ENCODE measurements at places on chromosomes 2 and 18.

- no peak for DNase-seq
Observed at GRCh38 chr2:170375192-170375591, 197.2 kb downstream of the MYO3B start.

GRCh38 chr2:1702186-1702565 lies 42.1 kb downstream of the PXDN start:
- DNase-seq: no peak

GRCh38 chr18:69432847-69433246 lies 32.2 kb downstream of the DOK6 start:
- DNase-seq: no peak

- no peak for DNase-seq
Observed at GRCh38 chr2:216687646-216688045, 7.7 kb downstream of the IGFBP5 start.

- DNase-seq: peak; percentile 88
Observed at GRCh38 chr2:229922449-229923386, at the start of gene FBXO36. FBXO36 (plus strand) TSS chr2:229922503; CDS start chr2:229922514, 11 bp downstream.

DNA sequence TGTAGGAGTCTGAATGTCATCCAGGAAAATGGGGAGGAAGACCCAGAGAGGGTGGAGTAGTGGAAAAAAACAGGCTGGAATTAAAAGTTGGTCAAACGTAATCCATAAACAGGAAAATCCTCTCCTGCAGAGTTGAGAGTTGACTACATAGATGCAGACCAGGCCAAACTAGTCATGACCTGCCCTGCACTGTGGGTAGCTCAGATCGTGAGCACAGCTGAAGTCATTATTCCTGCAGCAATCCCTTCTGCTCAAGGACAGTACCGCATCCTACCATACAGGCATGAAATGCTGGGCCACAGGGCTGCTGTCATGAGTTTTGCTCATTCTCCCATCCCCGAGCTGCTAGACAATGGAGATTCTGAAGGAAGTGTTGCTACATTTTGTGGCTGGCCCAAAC lies 352.2 kb downstream of the EN1 start:
- no peak for DNase-seq

GRCh38 chr2:130768191-130768855 lies 13.0 kb downstream of the AMER3 start:
- no peak for DNase-seq

DNA sequence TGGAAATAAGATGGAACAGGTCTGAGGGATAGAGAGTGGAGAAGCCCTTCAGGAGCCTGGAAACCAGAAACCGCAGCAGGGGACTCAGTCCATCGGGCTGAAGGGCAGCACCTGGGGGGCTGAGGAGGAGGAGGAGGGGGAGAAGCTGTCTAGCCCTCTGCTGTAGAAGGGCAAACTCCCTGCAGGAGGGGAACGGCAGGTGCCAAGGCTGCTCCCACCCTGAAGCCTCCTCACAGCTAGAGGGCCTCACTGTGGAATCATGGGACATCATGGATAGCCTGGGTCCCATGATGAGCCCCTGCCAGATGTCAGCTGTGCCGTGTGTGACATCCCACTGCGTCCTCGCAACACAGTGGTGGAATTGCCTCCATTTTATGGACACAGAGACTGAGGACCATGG lies 435 bp downstream of the MYO7B start:
- no peak for DNase-seq

DNA sequence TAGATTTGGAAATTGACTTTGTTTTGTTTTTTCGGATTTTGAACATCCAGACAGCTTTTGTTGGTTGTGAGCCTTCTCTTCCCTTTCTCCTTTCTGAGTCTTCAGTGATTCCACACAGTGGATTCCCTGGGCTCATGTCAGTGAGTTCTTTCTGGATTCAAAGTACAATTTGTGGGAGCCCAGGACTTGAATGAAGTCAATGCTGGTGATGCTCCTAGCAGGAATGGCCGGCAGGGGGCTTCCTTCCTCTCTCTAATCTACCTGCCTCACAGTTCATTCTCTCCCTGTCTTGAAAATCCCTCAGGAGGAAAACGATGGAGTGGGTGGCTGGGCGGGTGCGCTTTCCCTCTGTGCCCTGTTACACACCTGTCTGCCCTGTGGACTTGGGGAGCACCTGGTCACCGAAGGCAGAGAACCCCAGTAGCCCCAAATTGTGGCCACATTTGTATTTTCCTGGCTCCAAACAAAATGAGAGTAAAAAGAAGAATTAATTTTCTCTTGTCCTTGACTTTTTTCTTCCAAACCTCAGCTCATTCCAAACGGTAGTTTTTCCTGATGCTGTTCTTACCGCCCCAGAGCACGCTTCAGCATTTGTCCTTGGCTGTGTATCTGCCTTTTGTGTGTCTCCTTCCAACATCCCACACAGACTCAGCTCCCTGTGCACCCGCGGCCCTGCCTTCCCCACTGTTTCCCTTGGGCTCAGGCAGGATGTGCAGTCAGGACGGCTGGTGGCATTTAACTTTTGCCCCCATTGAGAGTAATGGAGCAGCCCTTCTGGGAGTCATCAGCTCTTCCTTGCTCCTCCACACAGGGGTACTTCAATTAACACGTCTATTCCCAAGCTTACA lies 86.6 kb downstream of the MARCO start:
- no peak for DNase-seq

DNA sequence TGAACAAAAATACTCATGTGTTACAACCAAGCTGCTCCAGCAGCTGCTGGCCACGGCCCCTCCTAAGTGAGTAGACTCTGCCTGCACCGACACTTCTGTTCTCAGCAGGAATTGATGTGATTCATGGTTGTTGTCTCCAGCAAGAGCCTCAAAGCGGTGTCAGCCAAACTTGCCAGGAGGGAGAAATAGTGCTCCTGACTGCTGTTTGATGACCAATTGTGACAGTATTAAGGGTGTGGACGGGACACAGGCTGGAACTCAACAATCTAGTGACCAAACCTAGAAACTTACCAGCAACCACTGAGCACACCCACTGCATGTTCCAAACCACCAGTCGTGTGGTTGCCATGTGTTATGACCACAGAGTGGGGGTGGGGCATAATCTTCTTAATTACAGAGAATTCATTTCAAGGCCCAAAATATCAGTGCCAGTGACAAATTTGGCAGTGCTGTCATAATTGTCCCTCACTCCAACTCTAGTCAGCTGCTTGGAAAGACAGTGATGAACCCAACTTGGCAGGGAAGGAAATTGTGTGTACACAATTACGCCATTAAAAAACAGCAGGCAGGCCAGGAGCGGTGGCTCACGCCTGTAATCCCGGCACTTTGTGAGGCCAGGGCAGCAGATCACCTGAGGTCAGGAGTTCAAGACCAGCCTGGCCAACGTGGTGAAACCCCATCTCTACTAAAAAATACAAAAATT lies 30.4 kb downstream of the FBLN7 start:
- no peak for DNase-seq

DNA sequence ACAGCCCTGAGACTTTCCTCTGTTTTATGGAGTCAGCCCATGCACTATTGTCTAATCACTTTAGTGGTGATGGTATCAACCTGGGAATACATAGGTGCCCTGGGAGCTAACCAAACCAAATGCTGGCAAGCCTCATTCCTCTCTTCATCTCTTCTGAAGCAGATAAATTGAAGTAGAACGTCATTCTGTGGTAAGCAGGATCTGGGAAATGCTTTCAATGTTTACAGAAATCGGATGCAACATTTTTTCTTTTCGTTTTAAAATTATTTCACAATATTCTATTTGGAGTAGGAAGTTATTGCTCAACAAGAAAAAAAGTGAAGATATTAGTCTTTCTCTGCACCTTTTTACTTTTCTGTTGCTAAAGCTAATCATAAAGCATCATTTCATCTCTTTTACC lies 114.2 kb downstream of the RBMS1 start:
- no peak for DNase-seq

DNA sequence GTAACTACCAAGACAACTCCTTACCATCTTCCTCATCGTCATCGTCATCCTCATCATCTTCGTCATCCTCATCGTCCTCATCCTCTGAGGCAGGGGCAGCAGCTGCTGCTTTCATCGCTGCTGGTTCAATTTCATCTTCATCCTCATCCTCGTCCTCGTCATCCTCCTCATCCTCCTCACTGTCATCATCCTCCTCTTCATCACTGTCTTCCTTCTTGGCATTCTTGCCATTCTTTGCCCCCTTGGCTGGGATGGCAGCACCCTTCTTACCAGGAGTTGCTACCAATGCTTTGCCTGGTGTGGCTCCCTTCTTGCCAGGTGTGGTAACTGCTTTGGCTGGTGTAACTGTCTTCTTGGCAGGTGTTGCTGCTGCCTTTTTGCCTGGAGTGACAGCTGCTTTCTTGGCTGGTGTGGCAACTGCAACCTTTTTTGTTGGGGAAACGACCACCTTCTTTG lies 2.7 kb downstream of the NCL start:
- DNase-seq: no peak

- DNase-seq: no peak
Observed at GRCh38 chr2:118865106-118865505, 17.7 kb upstream of the EN1 start.

GRCh38 chr18:35409911-35410310 lies 32.8 kb upstream of the ZNF396 start:
- no peak for DNase-seq

DNA sequence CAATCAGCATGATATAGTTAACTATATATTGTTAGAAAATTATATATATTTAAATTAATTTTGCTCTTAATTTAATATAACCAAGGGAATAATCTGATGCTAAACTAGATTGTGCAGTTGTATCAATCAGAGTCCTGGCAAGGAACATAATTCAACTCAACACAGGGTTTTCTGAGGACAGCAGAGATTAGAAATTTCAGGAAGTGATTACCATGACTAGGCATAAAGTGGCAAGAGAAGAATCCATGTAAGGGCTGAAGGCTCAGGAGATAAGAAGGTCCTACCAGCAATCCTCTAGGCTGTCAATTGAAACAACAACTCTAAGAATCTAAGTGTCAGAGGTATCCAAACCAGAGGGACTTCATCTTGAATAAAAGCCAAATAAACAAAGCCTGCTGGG lies 807.8 kb downstream of the DSC3 start:
- no peak for DNase-seq

GRCh38 chr2:24930768-24931167 lies 10.7 kb upstream of the ADCY3 start:
- DNase-seq: no peak

DNA sequence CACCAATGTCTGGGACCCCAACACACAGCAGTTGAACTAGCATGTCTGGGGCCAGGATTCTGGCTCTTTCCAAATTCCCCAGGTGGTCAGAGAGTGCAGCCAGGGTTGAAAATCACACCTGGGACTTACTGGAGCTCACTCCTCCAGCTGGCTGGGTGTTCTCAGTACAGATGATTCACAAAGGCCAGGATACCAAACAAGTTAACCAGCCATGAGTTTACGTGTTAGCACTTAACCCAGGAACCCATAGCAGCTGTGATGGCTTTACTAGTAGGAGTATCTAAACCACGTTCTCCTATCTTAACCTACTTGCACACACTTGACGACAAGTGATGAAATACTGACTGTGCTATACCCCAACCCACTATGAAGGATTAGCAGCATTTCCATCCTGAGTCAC lies 222.8 kb downstream of the FBXO15 start:
- DNase-seq: no peak

DNA sequence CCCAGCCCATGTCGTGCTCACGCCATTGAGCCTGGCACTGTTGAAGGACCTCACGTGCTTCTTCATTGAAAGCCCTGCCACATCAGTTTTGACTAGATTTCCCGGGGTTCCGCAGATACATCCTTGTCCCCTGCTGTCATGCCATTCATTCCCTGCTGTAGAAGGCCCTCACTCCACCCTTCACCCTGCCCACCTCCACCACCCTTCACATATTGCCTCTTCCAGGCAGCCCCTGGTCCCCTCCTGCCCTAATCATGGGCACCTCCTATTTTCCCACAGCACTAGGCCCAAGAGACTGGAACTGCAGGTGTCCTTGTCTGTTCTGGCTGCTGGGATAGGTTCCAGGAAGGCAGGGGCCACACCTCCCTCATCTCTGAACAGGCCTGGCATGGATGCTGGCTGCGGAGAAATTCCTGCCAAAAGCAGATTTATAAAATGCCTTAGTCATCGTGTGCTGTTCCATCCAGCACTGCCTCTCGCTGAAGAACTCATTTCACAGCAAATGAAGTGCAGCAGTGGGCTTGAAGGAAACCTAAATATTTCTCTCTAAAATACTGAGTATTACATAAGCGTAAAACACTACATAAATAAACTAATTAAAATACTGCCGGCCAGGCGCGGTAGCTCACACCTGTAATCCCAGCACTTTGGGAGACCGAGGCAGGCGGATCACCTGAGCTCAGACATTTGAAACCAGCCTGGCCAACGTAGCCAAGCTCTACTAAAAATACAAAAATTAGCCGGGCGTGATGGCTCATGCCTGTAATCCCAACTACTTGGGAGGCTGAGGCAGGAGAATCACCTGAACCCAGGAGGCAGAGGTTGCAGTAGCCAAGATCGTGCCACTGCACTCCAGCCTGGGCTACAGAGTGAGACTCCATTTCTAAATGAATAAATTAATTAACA lies 38.4 kb downstream of the EIF4E2 start:
- DNase-seq: no peak

DNA sequence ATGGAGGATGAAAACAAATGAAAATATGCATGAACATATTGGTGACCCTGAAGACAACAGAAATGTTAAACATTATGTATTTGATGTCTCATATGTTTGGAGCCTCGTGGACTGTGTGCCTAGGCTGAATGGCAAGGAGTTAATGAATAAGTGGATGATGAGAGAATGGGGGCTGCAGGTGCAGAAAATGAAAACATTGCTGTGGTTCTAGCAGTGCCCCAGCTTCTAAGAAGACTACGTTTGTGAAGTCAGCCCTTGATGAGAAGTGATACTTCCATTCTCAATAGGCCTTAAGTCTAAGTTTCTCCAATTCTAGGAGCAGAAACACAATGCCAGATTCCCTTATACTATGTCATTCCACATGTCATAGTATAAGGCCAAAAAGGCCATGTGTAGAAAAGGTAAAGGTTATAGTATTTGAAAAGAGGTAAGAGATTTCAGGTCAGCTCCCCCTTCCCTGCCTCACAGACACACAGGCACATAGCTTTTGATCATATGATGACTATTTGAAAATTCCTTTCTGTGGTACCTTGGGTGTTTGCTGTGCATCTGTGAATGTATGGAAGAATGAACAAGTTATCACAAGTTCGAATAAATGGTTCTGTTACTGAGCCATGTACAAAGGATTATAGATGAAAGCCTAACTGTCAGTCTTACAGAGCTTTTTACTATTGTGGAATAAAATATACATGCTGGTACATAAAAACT lies 280.8 kb downstream of the SETBP1 start:
- no peak for DNase-seq

DNA sequence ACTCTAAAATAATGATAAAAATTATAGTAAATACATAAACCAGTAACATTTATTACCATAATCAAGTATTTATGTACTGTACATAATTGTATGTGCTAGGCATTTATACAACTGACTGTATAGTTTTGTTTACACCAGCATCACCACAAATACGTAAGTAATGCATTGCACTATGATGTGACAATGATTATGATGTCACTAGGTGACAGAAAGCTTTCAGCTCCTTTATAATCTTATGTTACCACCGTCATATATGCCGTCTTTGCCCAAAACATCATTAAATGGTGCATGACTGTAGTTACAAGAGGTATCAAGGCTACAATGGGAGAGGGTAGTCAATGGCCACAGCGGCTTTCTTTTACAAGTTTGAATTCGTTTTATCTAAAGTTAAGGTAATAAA lies 60.1 kb downstream of the ICOS start:
- no peak for DNase-seq

Data from activated gamma-delta T cell treated with Interleukin-2 at 50 U/mL for 16 hours (primary cell).